ENCODE measurements at places on chromosomes 11 and 22.
A peak's percentile ranks its signal among the peaks of the same experiment; 100 is the strongest.

DNA sequence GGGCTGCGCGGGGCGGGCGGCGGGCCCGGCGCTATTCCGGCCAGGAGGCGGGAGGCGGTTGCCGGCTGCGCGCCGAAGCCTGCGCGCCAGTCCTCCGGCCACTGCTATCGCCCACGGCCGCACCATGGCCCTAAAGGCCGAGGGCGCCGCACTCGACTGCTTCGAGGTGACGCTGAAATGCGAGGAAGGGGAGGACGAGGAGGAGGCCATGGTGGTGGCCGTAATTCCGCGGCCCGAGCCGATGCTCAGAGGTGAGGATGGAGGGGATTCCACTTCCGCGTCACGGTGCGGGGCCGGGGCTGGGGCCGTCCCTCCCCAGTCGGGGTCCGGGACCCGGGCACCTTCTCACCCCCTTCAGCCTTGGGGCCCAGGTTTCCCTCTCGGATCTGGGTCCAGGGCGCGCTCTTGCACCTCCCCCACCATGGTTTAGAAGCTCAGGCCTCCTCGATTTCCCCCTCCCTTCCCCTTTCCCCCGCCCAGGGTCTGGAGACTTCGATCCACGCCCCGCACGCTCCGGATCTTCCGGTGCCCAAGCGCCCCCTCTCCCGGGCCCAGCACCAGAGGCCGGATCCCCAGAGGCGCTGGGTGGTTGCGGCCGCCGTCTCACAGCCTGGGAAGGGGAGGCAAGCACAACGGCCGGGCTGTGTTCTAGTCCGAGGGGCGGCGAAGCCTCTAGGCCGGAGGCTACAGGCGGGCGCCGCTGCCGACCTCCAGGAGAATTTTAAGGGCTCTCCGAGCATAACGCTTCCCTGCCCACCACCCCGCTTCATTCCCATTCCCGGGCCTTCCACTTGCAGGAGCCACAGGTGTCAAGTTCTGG lies 517 bp downstream of the SPINDOC start:
- peak; percentile 49 for DNase-seq

DNA sequence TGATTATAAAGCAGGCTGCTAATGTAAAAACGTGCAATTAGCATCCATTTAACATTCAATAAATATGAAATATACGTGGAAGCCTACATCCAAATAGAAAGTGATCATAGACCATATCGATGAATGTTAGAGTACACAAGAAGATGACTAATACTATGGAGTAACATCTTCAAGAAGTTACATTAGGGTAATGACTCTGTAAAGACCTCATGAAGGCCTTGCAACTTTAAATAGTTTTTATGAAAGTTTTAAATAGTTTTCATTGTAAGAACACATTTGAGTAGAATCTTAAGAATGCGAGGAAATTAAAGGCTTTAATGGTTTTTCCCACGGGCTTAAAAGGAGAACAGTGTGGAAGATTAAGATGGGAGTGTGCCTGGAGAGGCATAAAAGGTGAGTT lies 1.4 kb downstream of the TRIM34 start:
- no peak for DNase-seq

DNA sequence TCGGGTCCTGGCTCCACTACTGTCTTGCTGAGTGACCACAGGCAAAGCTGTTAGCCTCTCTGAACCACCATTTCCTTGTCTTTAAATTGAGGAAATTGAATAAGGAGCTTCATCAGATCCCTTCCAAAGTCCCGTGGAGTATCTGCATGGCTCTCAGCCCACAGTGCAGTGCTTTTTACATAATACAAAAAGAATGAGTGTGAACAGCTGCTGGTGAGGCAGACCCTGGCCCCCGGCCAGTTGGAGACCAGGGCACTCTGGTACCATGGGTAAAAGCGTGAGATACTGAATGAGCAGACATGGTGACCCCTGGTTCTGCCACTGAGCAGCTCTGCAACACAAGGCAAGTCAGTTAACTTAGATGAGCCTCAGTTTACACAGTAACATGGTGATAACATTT lies 86.8 kb downstream of the GALNT18 start:
- DNase-seq = no peak

- DNase-seq = peak; percentile 49
Measured at GRCh38 chr22:30968015-30968923, at the start of gene MORC2. MORC2 (minus strand) TSS chr22:30968774; CDS start chr22:30967889, 885 bp downstream.

DNA sequence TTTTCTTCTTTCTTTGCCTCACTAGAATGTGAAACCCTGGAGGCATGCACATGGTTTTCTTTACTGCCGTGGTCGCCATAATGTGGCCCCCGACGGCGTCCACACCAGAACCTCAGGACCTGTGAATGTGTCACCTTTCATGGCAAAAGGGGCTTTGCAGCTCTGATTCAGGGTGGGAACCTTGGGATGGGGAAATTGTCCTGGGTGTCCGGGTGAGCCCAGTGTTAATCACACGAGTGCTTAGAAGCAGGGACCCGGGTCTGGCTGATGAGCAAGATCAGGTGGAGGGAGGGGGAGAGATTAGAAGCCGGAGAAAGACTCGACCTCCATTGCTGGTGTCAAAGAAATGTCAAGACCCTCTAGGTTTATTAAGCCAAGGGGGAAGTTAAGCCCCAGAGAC lies 74.7 kb upstream of the SHISAL1 start:
- no peak for DNase-seq

DNA sequence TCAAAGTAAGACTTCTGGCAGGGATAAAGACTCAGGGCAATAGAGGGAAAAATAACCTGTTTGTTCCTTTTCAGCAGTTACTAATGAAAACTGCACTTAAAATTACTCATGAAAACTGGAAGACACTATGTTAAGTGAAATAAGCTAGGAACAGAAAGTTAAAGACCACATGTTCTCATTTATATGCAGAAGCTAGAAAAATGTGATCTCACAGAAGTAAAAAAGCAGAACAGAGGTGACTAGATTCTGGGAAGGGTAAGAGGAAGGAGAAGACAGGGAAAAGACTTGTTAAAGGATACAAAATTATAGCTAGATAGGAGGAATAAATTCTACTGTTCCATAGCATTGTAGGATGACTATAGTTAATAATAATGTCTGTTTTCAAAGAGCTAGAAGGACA lies 22.2 kb downstream of the HPS5 start:
- DNase-seq = no peak

DNA sequence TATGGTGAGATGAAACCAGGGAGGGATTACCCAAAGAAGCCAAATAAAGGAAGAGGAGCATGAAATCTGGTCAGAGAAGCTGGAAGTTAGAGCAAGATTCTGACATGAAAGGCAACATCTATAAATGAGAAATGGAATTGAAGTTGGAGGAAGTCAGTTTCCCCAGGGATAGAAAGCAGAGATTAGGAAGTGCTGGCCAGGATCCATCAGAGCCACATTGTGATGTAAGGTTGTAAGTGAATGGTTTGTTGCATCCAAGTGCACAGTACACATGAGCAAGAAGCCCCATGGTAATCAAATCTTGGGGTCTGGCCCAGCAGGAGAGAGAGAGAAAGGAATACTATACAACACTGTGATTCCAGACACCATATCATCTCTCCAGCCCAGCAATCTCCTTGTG lies 6.6 kb upstream of the NLRP10 start:
- DNase-seq = no peak

- DNase-seq = no peak
Measured at GRCh38 chr22:37484480-37485394, 1.4 kb downstream of the MFNG start.

DNA sequence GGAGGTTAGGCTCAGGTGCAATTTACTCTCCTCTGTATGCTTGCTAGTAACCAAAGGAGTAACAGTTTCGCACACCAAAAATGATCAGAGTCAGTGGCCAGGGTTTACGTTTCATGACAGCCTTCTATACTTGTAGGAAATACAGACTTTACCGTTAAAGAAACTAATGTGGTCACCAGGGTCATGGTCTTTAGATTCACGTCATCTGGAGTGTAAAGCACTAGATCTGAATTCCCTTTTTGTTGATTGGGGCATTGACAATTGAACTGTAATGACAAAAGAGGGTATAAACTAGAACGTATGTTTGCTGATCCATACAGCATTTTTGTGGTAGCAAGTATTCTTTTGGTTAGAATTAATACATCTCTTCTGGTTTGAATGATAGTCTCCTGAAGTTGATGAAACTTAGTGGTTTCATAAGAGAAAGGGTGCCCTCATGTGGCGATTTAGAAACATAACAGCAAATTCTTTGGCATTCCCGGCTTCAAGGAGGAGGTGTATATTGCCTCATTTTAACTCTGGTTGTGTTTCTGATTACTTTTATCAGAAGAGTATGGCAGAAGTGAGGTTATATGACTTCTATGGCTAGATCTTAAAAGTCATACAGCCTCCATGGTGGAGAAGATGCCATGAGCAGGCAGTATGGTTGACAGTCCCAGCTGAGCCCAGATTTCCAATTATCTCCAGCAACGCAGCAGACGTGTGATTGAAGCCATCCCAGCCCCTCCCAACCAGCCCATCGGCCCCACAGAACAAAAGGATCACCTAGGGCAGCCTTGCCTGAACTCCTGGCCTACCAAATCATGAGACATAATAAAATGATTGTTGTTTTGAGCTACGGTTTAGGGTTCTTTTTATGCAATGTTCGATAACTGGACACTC lies 35.1 kb downstream of the MMP7 start:
- DNase-seq = peak; percentile 78

DNA sequence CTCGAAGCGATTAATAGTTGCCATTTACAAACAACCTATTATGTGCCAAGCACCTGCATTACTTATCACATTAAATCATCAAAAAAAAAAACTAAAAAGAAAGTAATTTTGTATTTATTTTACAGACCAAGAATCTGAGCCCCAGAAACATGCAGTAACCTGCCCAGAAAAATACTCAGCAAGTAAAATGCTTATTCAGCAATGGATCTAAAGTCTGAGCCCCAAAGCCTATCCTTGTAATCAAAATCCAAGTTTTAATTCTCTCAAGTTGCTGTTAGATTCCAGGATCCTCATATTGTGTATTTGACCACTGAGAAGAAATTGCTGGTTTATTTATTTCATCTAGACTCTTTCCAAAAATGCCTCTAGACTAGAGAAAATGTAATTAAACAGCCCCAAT lies 783.3 kb upstream of the API5 start:
- DNase-seq = no peak

- no peak for DNase-seq
Measured at GRCh38 chr22:49331223-49331815, 496.4 kb downstream of the BRD1 start.

- DNase-seq = no peak
Measured at GRCh38 chr22:29512031-29512430, 32.0 kb downstream of the NEFH start.

DNA sequence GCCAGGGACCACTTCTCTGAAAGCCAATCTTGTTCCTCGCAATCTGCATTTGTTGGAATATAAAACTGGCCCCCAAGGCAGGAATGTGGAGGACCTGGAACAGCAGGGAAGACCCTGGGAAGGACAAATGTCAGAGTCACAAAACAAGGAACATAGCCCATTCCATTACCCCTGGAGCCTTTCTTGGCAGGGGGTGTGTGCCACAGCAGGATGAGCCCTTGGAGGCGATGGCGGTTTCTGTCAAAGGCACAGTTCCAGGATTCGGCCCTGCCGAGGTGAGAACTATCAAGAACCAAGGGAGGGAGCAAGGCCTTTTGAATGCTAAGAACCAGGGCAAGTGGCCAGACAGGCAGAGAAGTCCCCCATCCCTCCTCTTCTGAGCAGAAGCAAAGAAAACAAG lies 204.3 kb downstream of the TRIM29 start:
- DNase-seq = no peak

GRCh38 chr11:44782478-44782877 lies 55.7 kb downstream of the TSPAN18 start:
- no peak for DNase-seq

DNA sequence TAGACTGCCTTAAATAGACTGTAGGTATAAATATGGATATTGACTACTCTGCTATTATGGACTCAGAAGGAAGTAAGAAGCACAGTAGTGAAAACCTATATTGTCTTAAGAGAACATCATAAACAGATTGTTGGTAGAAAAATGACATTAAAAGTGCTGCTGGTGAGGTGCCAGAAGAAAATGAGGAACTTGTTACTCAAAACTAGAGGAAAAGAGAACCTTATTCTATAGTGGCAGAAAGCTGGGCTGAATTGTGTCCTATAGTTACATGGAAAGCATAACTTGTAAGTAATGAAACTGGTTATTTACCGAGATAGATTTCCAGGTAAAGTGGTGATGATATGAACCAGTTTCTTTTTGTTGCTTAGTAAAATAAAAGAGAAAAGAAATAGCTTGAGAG lies 109.7 kb upstream of the CTSC start:
- DNase-seq = no peak

- DNase-seq = no peak
Measured at GRCh38 chr11:64294774-64295173, 3.7 kb downstream of the KCNK4 start.

DNA sequence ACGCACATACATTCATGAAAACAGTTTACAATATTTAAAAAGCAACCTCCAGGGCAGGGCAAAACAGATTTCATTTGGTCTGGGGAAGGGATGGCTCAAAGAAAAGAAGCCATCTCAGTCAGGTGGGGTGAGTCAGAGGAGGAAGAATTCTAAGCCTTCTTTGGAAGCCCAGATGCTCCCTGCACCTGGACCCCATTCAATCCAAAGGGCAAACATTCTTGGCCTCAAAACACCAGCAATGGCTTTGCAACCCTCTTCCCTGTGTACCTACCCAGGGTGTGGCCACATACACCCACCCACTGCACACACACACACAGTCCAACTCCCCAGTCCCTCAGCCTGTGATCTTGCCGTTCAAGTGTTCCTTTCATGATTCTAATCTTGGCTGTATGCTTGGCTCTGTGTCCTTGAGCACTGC lies 2.0 kb downstream of the KCNE3 start:
- no peak for DNase-seq

DNA sequence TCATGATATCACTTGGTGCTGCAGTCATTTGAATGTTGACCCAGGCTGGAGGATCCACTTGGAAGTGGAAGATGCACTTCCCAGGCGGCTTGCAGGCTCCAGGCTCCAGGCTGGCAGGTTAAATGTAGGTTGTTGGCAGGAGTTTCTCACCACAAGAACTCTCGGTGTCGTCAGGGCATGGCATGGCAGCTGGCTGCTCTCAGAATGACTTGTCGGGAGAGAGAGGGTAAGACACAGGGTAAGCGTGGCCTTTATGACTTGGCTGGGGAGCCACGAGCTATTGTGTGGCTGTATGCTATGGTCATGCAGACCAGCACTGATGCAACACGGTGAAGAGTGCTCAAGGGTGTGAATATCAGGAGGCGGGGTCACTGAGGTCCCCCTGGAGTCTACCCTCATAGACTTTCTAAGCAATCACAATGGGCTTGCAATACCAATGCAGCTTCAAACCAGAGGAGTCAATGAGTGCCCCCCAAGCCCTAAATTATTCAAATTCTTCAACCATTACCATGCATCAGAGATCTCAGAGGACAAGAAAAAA lies 1027.7 kb downstream of the OPCML start:
- DNase-seq = no peak

- no peak for DNase-seq
Measured at GRCh38 chr11:2780850-2781407, 81.1 kb upstream of the KCNQ1OT1 start.

All from ACHN (cell line).